ENCODE measurements at places on chromosomes 11 and 22.

DNA sequence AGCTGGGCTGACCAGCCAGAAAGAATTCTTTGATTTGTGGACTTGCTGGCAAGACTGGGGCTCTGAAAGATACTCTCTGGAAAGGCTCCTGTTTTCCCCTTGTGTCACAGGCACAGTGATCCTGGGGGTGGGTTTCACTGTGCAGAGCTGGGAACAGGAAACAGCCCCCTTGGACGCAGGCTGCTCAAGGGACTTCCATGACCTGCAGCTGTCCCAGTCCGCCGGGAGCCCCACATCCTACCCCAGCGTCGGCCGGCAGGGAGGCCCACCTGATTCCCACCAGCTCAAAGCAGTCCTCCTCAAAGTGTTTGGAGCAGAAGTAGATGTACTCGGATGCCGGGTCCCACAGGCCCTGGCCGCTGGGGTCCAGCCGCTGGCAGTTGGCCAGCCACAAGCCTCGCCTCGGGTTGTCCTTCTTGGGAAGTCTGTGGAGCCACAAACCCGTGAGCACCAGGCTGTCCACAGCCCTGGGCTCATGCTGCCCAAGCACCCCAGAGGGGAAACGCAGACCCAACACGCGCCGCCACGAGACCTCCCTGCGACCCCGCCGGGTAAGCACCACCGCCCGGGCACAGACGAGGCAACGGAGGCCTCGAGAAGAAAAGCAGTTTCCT, 824 bp downstream of the THAP7 start:
- DNase-seq = no peak

GRCh38 chr11:32462011-32462690, 26.8 kb upstream of the WT1 start:
- DNase-seq = no peak

DNA sequence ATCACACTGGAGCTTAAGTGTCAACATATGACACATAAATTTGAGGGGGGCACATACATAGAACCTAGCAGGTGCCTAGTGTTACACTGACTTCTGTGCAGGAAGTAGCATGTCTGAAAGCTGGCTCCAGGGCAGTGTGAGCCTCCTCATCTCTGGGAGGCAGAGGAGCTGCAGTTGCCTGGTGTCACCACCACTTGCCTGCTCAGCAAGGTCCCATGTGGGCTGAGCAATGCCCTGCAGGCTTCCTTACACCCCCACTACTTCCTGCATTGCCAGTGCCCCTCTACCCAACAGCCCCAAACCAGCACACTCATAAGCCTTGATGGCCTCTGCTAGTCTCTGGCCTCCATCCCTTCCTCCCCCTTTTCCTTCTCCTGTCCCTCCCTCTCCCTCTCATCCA, 165.8 kb downstream of the BUD13 start:
- DNase-seq = no peak

GRCh38 chr11:100316952-100317351, 370.1 kb upstream of the ARHGAP42 start:
- DNase-seq = no peak

- no peak for DNase-seq
Observed at GRCh38 chr22:23243859-23244689, 63.8 kb downstream of the BCR start.

- DNase-seq = no peak
Observed at GRCh38 chr11:102911758-102912481, 37.1 kb upstream of the MMP12 start.

GRCh38 chr22:39616051-39616450, 45.5 kb downstream of the CACNA1I start:
- DNase-seq = no peak

DNA sequence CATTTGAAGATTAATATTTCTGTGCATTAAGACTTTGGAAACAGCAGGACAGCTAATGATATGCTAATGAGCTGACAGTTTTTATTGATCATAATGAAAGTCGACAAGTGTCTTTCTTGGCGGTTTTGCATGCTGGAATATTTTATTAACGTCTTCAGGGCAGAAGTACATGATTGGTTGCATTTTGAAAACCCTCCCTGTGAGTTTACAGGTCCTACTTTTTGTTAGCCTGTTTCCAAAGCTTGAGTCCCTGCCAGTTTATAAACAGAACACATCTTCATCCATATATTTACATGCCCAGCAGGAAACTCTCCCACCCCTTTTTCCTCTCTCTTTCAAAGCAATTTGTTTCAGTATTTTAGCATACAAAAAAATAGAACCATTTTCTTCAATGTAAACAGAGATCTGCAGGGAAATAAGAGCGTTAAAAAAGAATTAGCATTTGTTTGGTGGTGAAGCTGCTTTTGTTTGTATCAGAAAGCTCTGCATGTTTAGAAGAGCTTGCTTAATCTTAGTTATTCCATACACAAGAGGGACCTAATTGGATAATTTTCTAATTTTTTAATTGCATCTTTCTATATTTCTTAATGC, 243.6 kb downstream of the NELL1 start:
- DNase-seq = no peak

DNA sequence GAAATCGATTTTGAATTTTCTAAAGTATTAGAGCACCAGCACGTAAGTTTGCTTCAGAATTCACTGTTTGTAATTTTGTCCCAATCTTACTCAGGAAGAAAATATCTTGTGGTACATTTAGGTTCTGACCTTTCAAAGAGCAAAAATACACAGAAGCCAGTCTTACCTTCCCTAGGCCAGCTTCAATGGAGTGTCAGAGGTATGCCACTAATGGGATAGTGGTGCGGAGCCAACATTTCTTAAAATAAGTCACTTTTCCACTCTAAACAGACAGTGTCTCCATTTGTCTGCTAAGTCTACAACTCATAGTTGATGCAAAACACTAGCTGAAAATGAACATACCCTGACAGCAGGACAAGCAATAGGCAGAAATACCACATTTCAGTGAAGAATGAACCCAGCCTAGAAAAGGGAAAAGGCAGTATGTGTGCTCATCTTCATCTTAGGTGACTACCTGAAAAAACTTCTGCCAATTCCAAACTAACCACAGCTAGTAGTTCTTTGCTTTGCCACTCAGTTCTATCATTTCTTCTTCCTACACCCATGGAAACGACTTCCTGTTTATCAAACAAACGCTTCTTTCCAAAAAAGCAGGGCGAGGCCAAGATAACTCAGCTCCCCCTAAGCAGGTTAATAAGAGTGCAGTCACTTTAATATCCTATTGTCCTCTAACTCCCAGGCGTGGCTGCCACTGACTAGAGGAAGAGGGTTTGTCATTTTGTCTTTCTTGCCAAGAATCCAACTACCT, 94.0 kb upstream of the APOA1 start:
- DNase-seq = no peak

DNA sequence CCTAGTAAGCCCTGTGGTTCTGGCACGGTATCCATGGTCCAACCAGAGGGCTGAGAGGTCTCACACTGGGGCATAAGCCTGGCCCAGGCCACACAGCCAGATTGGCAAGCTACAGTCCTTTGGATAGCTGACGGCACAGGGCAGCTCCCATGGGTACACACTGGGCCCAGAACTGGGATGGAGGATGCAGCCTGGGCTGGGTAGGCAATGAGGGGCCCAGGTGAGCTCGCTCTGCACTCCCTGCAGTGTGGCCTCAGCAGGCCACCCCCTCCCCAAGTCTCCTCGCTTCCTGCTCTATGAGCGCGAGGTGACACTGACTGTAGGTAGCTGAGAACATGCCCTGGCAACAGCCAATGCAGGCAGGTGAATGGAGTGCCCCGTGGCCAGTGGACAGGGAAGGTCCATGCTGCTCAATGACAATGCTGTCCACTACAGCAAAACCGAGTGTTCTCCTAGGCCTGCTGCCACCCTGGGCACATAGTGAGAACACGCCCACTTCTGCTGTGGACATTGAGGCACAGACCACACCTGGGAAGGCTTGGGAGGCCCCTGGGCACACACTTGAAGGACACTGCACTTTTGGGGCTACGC, 3.8 kb downstream of the ARVCF start:
- DNase-seq = no peak

- no peak for DNase-seq
Observed at GRCh38 chr11:121766991-121767390, 314.2 kb upstream of the SORL1-AS1 start.

GRCh38 chr11:2208691-2209369, 37.2 kb upstream of the TH start:
- no peak for DNase-seq

- DNase-seq = no peak
Observed at GRCh38 chr11:2217211-2218030, 45.8 kb upstream of the TH start.

DNA sequence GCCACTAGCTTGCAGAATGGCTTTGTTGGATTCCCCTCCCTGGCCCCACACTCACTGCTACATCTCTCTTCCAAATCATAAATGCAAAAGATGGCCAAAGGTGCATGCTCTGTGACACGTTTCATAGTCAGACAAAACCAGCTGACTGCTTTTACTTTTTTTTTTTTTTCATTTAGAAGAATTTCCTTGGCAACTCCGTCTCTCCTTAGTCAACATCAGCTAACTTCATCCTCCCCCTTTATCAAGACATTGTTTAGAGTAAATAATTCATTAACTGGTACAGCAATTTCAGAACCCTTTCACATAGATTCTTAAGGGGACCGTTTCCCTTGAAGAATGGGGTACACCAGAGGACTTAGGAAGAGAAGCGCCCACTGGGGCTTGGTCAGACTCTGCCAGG, 16.0 kb downstream of the KCNQ1OT1 start:
- no peak for DNase-seq

DNA sequence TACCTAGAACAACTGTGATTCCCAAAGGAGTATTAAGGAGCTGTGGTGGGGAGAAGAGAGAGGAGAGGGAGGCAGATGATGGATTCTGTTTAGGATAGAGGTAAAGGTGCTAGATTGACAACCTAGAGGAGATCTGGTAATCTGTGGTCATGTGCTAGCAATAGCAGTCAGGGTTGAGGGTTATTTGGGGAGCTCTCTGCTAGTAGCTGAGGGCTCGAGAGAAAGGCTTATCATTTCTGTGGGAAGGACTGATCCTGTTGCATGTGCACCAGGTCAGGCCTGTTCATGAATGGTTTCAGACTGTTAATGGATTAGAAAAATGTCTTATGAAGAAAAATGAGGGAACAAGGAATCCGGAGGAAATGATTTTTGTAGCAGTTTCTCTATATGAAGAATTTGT, 63.2 kb downstream of the MTMR3 start:
- no peak for DNase-seq

GRCh38 chr11:78446210-78446609, 28.6 kb upstream of the GAB2 start:
- no peak for DNase-seq

DNA sequence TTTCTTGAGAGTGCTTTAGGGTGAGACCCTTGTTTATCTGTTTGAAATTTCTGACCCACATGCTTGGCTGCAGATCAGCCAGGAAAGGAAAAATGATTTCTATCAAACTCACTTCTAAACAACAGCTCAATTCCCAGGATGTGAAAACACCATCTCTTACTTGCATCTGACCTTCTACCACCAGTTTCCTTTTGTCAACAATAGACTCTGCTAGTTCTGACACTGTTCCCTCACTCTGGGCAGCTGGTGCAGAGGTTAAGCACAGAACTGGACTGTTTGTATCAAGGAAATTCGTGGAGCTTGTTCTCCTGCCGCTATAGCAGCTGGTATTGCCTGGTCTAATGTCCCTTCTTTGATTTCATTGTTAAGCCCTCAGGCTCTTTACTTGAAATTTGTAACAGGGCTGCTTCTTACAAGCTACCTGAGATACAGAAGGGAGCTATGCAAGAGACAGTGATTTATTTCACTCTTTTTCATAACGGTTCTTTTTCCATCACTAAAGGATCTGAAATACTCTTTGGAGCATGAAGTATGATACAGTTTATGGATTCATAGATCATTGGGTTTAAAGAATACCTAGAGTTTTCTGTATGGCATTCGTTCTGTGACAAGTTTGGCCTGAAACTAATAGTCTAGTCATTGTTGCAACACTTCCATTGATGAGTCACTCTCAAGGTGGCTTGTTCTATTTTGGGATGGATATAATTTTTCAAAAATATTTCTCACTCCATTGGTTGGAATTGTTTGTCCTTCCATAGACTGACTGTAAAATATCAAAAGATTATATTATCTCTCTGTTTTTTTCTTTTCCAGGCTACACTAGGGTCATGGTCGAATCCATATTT, 178.2 kb upstream of the ZC3H12C start:
- DNase-seq = peak; percentile 83

DNA sequence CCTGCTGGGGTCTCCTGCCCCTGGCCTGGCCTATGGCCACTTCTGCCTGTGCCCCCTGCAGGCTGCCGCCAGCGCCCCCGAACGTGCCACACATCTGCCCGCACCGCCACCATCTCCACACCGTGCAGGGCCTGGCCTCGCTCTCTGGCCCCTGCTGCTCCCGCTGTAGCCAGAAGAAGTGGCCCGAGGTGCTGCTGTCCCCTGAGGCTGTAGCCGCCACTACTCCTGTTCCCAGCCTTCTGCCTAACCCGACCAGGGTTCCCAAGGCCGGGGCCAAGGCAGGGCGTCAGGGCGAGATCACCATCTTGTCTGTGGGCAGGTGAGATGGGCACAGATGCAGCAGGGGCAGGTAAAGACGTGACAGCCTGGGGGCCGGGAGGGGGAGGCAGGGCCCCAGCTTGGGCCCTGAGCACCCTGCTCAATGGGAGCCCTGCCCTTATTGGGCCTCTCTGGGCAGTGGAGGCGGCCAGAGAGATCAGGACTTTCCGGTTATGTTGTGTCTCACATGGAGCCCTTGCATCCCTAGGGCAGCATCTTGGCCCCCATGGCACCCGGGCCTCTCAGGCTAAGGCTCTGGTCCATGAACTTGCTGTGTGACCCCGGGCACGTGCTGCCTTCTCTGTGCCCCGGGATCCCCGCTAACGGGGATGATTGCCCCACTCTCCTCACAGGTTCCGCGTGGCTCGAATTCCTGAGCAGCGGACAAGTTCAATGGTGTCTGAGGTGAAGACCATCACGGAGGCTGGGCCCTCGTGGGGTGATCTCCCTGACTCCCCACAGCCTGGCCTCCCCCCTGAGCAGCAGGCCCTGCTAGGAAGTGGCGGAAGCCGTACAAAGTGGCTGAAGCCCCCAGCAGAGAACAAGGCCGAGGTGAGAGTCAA, 18.5 kb downstream of the RELT start:
- DNase-seq = no peak

DNA sequence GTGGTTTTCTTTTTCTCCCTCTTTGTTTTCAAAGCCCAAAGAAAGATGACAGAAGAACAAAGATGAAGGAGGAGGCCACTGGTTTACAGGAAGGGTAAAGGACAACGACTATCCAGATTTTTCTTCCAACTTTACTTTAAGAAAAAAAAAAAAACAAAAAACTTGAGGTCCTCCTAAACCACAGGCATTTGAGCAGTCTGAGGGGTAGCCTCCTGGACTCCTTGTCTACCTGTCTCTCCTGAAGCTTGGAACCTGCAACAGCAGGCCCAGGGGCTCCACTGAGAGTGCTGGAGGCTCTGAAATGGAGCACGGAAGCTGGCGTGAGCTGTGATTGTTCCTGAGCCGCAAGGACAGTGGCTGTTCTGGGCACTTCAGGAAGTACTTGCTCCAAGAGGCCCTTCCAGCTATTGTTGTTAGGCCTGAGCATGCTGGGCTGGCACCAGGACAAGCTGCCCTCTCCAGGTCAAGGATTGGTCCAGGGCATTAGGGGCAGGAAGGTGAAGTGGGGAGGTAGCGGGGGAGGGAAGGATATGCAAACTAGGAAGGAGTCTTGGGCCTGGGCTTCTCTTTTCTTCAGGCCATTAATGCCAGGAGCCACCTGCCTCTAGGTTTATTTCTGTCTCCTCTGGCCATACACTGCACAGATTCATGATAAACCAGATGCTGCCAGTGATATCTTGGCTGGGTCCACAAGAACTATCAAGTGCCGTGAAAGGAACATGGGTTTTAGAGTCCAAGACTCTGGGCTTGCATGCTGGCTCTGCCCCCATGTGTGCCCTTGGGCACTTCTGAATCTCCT, 147.3 kb downstream of the CCDC34 start:
- DNase-seq = peak; percentile 70

- no peak for DNase-seq
Observed at GRCh38 chr11:120363436-120363835, 27.2 kb downstream of the ARHGEF12 start.

GRCh38 chr22:44042249-44043218, 18.4 kb downstream of the PARVB start:
- no peak for DNase-seq

Data from glomerular endothelial cell (primary cell).